Upper lobe of left lung (tissue), 6 donors: ENCODE measurements at places on chromosomes 1 and 21. TPM values are rescaled to one million over a fixed set of nuclear protein-coding genes. Genes with fewer than 3 reads are reported as not detected.

DNA sequence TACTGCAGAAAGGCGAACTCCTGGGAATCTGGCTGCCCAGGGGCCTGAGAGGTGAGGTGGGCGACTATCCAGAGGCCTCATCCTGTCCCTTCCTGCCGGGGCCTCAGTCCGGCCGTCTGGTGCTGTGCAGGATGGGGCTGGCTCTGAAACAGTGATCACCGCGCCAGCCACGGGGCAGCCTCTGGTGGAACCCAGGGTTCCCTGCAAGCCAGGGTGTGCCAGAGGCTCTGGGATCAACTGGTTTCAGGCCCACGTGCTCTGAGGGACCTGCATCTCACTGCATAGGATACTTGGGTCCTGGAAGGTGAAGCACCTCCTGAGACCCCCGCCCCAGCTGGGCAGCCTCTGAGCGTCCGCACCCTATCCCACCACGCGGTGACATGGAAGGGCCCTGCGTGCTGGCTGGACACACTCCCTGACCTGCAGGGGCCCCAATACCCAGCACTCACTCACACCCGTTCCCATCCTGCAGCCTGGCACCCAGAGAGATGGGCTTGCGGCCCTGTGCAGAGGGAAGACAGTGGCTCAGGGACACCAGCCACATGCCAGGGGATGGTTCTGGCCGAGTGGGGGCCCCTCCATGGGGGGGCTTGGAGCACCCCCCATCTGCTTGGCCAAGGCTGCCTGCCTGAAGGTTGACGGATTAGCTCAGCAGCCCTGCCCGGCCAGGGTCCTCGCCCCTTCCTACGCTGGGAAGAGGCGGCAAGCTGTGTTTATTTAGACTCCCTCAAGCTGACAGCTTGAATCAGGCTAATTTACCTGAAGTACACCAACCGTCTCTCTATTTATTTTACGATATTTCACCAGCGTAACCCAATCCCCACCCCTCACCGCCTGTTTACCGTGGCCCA lies 64.3 kb upstream of the TTC34 start:
- peak; percentile 53 for DNase-seq

The CSMD2 gene
- total RNA-seq: 0.44 TPM

- no peak for DNase-seq
Measured at GRCh38 chr1:25031601-25031965, 101.5 kb upstream of the RUNX3 start.

The RGS5 gene
- total RNA-seq: 57.0 TPM

DNA sequence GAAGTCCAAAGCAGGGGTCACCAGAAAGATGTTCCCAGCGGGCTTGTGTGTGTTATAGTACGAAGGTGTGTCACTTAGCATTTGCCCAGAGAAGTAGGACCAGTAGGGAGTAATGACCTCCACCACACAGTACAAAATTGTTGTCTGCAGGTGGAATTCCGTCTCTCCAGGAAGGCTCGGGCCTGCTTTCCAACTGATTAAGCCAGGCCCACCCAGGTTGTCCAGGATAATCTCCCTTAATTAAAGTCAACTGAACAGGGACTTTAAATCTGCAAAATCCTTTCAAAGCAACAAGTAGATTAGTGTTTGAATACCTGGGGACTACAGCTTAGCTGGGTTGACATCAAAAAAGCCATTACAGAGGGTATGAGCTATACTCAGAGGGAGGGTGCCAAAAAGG lies 131.3 kb downstream of the BACH1 start:
- no peak for DNase-seq

The PKP1 gene
- 3.0 TPM for total RNA-seq

The RGS7 gene
- total RNA-seq: not detected

DNA sequence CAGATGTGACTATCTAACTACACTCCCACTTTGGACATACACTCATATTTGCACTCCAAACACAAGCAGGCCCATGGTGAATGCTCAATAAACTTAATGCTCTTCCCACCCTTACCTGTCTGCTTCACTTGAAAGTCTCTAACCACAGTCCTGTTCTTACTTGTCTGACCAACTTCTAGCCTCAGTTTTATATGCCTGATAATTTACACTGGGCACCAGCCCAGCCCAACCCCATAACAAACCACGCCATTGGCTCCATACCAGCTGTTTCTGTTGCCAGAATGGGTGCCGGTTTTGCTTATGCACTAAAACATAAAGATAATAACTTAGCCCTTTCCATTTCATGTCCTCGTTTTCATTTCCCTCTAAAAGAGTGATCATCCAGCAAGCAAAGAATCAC lies 395.4 kb downstream of the NTNG1 start:
- DNase-seq: no peak

GRCh38 chr1:243465738-243466137 lies 209.9 kb downstream of the SDCCAG8 start:
- no peak for DNase-seq

The ATP6V1G3 gene
- total RNA-seq: not detected

DNA sequence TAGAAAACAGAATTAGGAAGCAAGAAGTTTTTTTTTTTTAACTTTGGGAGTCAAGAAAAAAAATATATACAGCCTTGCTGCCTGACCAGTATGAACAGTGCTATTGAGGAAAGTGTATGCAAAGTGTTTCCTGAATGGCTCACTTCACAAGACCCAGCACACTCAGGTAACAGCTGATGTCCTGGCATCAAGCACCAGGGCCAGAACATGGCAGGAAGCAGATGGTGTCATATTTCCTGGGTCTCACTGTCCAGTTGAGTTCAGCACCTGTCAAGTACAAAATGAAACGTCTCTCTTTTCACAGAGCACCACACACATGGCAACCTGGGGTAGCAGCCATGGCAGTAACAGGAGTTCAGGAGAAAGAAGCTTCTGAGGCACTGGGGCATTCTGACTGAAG lies 372.3 kb downstream of the TTLL7 start:
- DNase-seq: no peak

DNA sequence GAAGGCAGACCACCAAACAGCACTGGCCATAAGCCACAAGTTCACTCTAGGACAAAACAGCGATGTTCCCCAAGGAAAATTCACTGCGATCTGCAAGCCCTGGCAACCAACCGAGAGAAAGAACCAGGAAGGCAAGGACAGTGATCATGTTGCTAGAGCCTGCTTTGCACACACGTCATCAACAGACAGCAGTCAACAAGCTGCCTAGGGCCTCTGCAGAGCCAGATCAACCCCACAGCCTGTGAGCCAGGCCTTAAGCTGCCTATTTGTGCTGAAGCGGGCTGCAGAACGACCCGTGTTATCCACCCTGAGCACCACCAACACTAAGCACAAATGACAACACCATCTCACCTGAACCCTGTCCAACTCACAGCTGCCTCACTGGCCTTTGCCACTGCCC lies 6.2 kb upstream of the YRDC start:
- no peak for DNase-seq

GRCh38 chr1:64493831-64494230 lies 23.9 kb downstream of the CACHD1 start:
- no peak for DNase-seq

The TFF2 gene
- total RNA-seq: not detected

The ARTN gene
- total RNA-seq: 1.0 TPM

DNA sequence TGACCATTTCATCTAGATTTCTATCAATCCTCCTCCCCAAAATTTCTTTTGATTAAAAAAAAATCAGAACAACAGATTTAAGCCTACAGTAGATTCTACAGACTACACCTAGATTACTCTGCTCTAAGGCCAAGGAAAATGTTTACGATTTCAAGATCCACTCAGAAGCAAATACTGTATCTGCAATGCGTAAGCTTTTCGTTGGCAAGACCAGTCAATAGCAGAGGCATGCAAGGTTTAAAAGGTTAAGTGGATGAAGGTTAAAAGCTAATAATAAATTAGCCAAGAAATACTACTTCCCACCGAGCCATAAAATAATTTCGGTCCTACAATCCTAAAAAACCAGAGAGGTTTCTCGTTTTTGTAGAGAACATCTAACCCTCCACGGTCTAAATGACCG lies 1.3 kb downstream of the CLSTN1 start:
- DNase-seq: no peak

DNA sequence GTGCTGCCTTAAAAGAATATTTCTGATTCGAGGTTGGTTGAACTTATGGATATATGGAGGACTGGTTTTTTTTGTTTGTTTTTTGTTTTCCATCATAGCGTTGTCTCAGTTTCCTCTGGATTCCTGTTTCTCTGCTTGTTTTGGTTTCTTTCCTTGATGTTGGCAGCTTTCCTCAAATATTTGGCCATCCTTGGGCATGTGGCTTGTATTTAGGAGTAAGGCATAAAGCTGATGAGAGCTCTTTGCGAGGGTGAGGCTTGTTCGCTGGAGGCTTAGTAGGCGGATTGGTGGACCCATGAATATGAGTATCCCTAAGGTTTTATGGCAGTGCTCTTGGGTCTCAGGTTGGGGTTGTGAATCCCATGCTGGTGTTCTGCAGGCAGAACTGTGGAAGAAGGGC lies 22.9 kb downstream of the DYRK1A start:
- DNase-seq: no peak

DNA sequence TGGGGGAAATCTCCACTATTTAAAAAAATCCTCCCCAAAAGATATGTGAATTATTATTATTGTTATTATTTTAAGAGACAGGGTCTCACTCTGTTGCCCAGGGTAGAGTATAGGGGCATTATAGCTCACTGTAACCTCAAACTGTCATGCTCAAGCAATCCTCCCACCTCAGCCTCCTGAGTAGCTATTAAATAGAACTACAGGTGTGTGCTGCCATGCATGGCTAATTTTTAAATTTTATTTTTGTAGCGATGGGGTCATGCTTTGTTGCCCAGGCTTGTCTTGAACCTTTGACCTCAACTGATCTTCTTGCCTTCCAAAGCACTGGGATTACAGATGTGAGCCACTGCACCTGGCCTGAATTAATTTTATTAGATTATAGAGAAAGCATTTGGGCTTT lies 116.8 kb downstream of the RABGAP1L start:
- no peak for DNase-seq

DNA sequence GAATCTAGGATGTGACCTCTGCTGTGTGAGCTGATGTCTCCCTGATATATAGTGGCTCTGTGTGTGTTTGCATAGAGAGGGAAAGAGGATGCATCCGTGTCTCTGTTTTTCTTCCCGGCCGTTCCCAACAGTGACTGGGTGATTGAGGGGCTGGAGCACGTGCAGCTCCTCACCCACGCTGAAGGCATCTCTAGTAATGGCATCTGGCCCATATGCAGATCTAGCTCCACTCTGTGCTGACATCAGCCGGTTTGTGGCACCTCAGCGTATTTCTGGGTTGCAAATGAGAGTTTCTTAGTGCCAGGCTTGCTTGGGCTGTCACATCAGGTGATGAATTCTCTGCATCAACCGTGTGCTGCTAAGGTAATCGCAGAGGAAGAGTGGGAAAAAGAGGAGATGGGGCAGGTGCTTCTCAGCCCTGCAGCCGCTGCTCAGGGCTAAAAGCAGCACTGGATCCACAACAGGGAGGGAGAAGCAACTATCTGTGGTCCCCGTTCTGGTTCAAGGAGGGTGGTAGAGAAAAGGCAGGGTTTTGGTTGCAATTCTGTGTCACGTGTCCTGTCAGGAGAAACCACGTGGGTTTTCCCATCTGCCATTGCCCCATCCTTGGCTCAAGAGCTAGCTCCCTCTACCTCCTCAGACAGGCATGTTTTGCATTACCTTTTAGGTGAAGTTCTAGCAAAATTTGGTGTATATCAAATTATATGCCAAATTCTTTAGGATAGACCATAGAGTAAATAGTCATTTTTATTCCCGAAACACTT lies 282.9 kb downstream of the PBX1 start:
- DNase-seq: no peak

- DNase-seq: no peak
Measured at GRCh38 chr21:32844653-32845436, 73.3 kb upstream of the PAXBP1 start.

GRCh38 chr1:21648791-21649190 lies 20.4 kb downstream of the RAP1GAP start:
- no peak for DNase-seq

The NBPF8 gene
- total RNA-seq: 7.6 TPM

The LCE2B gene
- total RNA-seq: not detected

GRCh38 chr21:30209601-30210000 lies 6.3 kb downstream of the CLDN8 start:
- no peak for DNase-seq

GRCh38 chr1:19521411-19521810 lies 36.1 kb upstream of the CAPZB start:
- no peak for DNase-seq

DNA sequence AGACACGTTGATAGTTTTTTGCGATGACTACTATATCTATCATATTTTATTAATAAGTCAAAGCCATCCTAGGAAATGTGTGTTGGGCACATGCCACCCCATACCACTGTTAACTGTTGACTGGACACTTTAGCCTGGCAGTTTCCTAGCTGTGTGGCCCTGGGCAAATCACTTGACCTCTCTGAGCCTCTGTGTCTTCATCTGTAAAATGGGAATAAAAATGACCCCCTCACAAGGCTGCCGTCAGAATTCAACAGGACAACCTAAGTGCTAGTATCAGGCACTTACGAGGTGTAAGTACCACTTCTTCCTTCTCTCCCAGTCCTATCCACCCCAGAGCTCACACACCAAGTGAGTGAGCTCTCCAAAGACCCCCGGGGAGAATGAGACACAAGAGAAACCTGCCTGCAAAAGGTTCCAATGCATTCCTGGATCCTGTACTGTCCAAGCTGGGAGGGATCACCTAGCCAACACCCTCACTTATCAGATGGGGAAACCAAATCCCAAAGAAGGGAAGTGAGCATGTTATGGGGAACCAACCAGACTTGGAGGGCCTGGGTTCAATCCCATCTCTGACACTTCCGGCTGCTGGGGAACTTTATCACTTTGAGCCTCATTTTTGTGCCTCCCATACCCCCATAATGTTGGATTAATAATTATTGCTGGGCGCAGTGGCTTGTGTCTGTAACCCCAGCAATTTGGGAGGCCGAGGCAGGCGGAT lies 24.9 kb downstream of the HSPG2 start:
- no peak for DNase-seq

DNA sequence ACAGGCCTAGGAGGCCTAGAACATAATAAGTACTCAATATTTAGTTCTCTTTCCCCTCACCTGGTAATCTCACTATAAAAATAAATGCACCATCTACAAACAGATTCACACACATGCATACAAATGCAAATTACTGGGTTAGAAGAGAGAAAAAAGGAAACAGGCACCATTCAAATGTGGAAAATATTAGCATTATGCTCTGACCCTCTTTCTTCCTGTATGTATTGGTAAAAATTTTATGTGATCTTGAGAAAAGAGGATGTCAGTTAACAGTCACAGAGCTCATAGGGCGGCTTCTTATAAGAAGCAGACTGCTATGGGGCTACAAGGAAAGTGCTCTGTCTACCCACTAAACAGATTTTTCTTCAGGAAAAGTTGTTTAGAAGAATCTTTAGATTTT lies 565.4 kb downstream of the LMO4 start:
- DNase-seq: no peak

The CACHD1 gene
- total RNA-seq: 24.7 TPM

The PDZK1 gene
- not detected for total RNA-seq

The GBP7 gene
- total RNA-seq: not detected

GRCh38 chr1:21610989-21611785 lies 58.0 kb downstream of the RAP1GAP start:
- DNase-seq: no peak

DNA sequence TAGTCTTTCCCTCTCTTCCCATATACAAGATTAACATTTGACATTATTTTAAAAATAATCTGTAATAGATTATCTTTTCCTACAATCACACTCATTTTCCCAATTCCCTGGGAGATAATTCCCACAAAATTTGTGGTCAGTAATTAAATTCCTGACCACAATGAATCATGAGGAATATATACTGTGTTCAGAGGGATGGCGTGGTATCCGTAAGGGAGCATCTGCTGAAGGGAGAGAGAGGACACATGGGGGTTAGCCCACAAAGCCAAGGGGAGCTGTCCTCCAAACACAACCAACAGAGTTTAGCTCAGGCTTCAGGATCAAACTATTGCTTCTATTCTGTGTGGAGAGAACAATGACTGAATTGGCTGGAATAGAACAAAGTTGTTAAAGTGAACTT lies 57.1 kb upstream of the PPP2R5A start:
- no peak for DNase-seq
